Frontal cortex (tissue), 4 donors: ENCODE measurements at places on chromosomes 2 and 18. TPM values are rescaled to one million over a fixed set of nuclear protein-coding genes. Genes with fewer than 3 reads are reported as not detected.

DNA sequence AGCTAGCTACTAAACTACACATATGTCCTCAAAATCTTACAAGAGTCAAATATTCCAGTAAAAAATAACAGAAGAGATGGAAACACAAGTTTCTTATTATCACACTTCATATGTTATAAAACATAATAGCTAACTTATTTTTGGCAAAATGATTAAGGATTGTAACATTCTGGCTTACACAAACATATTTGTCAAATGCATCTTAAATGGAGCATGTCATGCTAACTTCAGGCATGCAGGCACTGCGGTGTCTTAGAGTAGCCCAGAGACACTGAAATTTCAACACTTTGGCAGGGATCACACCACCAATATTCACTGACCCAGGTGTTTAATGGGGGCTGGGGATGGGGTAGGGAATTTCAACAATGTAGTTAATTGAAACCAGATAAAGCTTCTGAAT lies 51.6 kb downstream of the LDAH start:
- DNase-seq: no peak

DSC1 gene
- not detected for total RNA-seq

GRCh38 chr2:183919926-183920325 lies 678.4 kb upstream of the ZNF804A start:
- DNase-seq: no peak

DNA sequence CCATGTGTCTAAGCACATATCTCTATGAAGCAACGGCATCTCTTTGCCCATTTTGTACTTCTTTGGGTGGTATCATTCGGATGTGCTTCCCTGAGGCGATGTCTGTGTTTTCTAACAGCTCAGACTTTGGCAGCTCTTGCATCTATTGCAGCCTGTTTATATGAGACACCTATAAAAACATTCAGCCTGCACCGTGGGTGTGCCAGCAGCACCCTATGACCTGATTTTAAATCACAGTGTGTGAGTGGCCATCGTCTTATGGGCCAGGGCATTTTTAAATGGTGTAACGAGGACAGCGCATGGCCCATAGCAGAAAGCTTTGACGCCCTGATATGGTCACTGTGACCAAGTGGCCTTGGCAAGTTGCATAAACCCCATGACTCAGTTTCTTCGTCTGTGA lies 12.9 kb downstream of the NPAS2 start:
- no peak for DNase-seq

DNA sequence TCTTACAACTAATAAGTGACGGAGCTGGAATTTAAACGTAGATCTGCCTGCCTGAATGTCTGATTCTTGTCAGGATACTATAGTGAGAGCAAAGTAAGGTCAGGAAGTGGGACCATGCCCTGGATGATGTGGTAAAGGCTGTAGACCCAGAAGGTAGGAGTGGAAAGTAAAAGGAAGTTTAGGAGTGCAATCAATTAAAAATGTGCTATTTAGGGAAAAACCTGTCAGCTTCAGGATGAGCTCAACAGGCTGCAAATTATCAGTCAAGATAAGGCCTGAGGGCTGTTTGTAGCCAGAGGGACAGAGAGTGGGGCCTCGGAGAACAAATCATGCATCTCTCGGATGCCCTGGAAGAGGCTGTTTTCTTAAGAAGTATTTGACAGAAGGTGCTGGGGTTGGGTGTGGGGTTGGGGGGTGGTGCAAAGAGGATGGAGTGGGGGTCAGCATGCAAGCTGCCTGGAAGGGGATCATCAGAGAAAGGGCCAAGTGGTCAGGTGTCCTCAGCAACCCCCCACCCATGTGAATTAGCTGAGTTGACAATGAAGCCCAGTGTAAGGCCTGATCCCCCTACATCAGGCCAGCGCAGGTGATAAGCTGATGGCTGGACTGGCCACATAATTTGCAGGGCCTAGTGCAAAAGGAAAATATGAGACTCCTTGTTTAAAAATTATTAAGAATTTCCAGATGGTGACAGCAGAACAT lies 53.2 kb upstream of the MAPRE3 start:
- no peak for DNase-seq

ECEL1 gene
- total RNA-seq: 2.4 TPM

DNA sequence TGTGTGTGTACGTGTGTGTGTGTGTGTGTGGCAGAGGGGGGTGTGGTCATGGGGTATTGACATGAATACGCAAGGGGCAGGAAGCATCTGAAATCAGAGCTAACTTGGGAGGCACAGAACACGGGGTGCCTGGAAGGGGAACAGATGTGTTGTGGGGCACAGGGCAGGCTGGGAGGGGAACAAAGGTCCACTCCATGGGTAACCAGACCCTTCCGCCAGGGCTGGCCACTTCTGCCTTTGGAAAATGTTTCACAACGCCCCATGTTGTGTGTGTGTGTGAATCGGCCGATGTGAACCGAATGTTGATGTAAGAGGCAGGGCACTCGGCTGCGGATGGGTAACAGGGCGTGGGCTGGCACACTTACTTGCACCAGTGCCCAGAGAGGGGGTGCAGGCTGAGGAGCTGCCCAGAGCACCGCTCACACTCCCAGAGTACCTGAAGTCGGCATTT lies at the start of gene SLC11A1:
TSS of gene SLC11A1 (plus strand) at position 358 of the 451 bp plus-strand sequence. CDS start 96 bp downstream, outside the sequence.
- DNase-seq: no peak

GRCh38 chr2:64975232-64975821 lies 13.9 kb upstream of the SLC1A4 start:
- DNase-seq: peak; percentile 27

GRCh38 chr2:207984765-207985480 lies 40.4 kb downstream of the PLEKHM3 start:
- DNase-seq: no peak

ANKRD30BL gene
- total RNA-seq: 12.6 TPM

CPO gene
- total RNA-seq: not detected

- no peak for DNase-seq
Observed at GRCh38 chr18:74724186-74724585, 126.5 kb downstream of the ZNF407 start.

GRCh38 chr2:170715062-170715931 lies at the start of gene SP5:
TSS of gene SP5 (plus strand) at chr2:170715337. CDS start at chr2:170715513, 176 bp downstream.
- DNase-seq: peak; percentile 40

DNA sequence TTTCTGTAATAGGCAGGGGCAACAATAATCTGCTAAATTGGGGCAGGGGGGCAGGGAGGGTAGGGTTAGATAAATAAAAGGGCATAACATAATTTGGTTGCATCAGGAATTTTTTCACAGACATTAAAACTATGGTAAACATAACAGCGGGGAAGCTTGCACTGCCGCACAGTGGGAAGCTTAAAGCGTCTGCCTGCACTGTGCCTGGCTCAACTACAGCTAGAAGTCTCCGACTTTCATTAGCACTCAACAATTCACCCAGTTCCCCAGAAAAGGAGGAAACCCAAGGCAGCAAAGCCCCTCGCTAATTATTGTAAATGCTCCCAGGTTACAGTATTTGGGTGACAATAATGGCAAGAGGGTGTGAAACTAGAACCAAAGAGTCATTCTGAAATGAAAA lies 562.9 kb downstream of the ARHGAP15 start:
- DNase-seq: no peak

GRCh38 chr2:128538396-128538795 lies 219.7 kb upstream of the HS6ST1 start:
- DNase-seq: no peak

DNA sequence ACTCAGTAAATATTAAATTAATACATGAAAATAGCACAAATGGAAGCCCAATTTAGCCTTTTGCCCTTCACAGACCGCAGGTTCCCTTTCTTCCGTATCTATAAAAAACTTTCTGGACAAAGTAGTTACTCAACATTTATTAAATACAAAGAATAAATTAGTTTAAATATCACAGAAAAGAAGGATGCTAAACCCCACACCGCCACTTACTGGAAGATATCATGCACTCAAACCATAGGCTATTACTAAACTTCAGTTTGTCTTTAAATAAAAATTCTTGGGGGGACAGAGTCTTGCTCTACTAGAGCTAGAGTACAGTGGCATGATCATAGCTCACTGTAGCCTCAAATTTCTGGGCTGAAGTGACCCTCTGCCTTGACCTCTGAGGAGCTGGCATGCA lies 120.7 kb upstream of the FHL2 start:
- no peak for DNase-seq

DNA sequence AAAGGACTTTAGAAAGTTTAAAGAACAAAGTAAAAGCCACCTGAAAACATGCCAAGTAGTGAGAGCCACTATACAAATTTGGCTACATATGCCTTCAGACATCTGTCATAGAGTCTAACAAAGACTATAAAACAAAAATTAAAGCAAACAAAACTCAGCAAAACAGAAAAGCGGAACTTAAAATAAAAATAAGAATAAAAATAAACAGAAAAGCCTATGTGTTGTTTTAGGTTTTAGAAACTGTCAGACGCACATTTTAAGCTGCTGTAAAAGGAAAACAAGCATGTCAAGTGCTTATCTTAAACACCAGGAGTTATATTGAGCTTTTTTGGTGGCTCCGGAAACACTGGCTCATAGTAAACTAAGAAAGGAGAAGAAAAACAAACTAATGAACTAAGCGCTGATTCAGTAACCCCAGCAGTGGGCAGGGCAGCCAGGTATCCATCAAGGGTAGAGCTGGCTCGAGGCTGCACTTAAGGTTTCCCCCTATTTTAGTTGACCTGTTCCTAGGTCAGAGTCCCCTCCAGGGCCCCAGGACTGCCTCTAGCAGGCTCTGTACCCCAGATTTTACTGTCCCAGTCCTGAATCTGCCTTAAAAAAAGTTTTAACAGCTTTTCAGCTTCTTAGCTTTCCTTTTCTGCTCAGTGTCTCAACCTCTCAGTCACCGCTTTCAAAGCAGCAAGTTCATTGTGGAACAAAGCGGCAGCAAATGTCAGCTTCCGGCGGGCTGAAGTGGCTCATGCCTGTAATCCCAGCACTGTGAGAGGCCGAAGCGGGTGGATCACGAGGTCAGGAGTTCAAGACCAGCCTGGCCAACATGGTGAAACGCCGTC lies 15.4 kb upstream of the RMC1 start:
- DNase-seq: no peak

- peak; percentile 27 for DNase-seq
Observed at GRCh38 chr18:25832001-25832604, 258.3 kb downstream of the SS18 start.

- DNase-seq: no peak
Observed at GRCh38 chr2:48264627-48265026, 265.3 kb upstream of the STON1 start.

- no peak for DNase-seq
Observed at GRCh38 chr2:138515092-138515491, 13.5 kb downstream of the SPOPL start.

GRCh38 chr2:88206665-88207347 lies 36.7 kb downstream of the THNSL2 start:
- no peak for DNase-seq

AMER3 gene
- total RNA-seq: 44.0 TPM

GRCh38 chr2:98870516-98871158 lies 65.4 kb downstream of the CRACDL start:
- DNase-seq: no peak

LOXHD1 gene
- total RNA-seq: 0.41 TPM

DNA sequence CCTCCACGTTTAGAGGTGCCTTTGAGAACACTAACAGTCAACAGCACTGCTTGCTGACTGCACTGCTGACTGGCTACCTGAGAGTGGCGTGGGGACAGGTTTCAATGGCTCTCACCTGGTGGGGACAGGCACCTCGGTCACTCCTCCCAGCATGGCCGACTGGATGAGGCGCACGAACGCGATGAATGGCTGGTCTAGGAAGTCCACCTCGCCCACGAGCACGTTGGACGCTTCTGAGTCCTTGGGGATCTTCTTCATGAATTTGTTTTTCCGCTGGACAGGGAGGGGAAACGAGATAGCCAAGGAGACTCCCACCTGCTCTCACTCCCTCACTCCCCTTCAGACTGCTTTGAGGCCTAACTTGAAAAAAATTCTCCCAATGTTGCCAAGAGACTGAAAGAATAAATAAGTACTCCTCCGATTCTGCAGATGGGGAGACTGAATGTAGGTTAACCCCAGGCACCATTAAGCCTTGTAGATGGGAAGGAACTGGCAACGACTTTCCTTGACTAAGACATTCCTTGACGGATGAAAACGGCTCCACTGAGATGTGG lies 57.3 kb downstream of the MTHFD2 start:
- no peak for DNase-seq

DNA sequence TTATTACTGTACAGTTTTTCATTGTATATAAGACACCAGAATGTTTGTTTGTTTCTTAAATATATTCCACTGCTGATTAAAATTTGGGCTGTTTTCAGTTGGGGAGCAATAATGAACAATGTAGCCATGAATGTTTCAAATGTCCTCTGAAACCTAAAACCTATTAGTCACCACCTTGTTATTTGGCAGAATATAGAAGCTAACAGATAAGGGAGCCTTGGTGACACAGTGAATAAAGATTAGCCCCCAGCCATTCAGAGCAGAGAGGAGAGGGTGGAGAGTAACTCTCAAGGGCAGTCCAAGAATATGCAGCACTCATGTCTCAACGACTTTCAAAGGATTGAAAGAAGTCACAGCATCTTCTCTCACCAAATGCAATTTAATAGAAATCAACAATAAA lies 43.1 kb upstream of the ATP8B1 start:
- DNase-seq: no peak

IGFBP2 gene
- 253 TPM for total RNA-seq

GRCh38 chr2:76684756-76685155 lies 837.4 kb downstream of the LRRTM4 start:
- DNase-seq: no peak

CLEC4F gene
- not detected for total RNA-seq

DNA sequence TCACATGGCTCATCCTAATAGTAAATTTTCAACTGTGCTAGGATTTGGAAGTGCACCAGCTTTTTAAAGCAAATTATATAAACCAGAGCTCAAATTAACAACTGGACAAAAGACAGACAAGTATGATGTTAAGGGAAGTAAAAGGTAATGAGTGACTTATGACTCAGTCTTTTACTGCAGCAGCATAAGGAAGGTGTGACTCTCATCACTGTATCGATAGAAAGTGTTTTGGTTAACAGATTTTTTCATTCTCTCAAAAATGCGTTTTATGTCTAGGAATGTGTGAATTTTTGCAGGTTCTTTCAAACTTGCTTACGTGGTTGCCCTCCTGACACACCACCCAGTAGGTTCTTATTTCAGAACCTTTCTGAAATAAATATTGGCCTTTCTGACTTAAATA lies 244.2 kb upstream of the BOD1L2 start:
- DNase-seq: no peak

DNA sequence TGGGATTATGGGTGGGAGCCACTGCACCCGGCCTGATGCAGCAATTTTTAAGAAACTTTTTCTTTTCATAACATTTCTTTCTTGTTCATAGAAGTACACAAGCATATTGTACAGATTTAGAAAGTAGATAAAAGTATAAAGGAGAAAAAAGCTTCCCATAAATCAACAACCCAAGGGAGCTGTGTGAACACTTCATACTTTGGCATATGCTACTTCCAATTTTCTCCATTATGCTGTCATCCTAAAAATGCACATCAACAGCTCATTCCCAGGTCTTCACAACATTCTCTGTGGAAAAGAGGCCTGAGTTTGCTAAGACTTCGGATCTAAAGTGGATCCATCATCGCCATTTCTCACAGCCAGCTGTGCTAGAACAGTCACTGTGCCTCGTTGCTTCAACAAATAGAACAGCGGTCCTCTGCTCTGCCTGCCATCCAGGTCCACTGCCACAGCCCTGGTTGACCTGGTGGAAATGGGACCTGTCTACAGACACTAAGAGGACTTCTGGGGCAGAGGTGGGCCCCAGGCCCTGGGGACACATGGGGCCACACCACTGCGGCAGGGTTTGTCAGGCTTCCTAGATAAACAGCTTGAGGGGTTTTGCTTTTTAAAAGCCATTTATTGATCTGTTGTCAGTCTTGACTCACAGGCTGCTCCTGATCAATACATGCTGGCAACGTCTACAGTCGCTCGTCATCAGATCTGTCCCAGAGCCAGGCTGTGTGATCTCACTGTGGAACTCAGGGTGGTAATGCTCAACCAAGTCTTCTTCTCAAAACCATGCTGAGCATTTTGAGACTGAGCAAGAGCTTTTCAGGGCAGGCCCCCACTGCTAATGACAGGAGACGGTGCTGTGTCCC lies 72.7 kb upstream of the MGAT4A start:
- no peak for DNase-seq
